ENCODE measurements at places on chromosomes 11 and 22.

DNA sequence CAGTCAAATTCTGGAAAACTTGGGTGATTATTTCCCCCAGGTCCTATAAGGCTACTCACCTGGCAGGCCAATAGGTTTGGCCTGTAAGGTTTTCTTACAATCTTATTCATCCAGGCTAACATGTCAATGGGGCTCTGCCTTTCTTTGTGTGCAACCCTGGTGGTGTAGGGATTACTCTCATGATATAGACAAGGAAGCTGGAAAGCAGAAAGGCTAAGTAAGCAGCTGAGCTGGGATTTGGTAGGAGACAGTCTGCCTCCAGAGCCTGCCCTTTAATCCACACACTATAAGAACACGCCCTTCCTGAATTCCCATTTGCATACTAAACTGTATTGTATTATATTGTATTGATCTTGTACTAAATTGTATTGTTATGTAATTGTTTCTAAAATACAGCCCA is 373.3 kb upstream of the CCDC90B start:
- no peak for DNase-seq

GRCh38 chr11:84594602-84595001 is 1032.5 kb downstream of the DLG2 start:
- DNase-seq = no peak

GRCh38 chr22:23225724-23226496 is 45.6 kb downstream of the BCR start:
- DNase-seq = no peak

DNA sequence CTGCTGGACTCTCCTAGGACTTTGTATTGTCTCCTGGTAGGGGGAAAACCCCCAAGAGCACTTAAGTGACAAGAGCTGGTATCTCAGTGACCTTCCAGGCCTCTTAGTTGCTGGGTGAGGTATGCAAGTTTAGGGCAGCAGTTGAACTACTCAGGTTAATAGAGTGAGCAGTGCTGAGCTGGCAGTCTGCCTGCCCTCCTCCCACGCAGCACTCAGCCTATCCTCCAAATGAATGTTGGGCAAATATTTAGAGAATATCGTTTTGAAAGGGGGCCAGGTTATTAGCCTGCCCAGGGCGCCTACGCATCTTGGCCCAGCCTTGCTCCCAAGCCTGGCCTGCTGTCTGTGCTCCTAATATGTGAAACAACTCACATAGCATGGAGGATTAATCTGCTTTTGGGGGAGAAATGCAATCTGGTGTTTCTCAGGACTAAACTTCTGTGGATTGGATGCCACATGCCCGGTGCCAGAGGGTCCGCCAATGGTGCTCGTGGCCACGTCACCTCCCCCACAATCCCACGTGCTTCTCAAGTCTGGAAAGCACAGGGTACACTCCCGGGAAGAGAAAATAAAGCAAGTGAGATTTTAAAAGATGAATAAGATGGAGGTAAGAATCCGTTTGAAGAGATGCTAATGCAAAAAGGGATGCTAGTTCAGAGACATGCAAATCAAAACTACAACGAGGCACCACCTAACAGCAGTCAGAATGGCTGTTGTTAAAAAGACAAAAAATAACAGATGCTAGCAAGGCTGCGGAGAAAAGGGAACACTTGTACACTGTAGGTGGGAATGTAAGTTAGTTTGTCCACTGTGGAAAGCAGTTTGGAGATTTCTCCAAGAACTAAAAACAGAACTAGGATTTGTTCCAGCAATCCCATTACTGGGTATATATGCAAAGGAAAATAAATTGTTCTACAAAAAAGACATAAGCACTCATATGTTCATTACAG is 67.7 kb downstream of the SPON1 start:
- no peak for DNase-seq

- no peak for DNase-seq
Observed at GRCh38 chr22:47375621-47376321, 613.3 kb downstream of the TBC1D22A start.

DNA sequence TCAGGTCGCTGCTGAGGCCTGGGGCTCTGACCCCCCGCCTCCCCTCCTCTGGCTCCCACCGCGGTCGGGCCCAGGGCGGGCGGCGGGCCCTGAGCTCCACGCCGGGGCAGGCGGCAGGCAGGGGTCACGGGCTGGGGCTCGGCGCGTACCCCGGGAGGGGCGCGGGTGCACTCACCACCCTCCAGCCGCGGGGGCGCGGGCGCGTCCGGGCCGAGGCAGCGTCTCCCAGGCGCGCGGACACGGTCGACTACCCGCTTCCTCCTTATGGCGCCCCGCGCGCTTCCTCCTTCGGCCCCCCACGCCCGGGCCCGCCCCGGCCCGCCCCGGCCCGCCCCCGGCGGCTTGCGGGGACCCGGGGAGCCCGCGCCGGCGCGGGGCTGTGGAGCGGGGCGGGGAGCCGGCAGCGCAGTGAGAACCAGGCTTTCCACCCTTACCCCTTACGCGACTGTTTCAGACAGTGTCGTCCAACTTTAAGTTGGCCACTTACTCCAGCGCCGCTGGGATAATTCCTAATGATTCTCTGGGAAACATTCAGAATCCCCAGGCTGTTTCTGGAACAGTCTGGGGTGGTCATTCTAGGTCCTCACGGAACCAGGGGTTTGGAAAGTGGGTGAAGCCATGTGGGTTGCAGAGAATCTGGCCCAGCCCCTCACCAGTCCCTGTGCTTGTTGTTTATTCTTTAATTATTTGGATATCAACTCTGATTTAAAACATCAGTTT is at the start of gene BID:
TSS of gene BID (minus strand) at position 264 of the 720 bp plus-strand sequence. CDS start 24,353 bp downstream, outside the sequence.
- DNase-seq = no peak

DNA sequence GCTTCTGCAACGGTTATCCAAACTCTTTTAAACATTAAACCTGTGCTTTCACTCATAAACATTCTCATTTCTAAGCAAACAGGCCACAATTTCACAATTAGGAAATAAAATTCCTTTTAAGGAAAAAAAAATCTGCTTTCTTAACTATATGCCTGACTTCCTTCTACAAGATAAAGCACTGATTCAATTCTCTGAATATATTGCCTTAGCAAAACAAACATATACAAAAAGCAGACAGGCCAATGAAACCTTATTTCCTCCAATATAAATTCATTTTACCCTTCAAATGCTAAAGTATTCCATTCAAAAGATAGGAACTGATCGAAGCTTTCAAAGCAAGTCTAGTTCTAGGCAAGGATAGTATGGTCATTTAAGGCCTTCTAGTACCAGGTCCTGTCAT is 76.7 kb downstream of the PHF21A start:
- no peak for DNase-seq

DNA sequence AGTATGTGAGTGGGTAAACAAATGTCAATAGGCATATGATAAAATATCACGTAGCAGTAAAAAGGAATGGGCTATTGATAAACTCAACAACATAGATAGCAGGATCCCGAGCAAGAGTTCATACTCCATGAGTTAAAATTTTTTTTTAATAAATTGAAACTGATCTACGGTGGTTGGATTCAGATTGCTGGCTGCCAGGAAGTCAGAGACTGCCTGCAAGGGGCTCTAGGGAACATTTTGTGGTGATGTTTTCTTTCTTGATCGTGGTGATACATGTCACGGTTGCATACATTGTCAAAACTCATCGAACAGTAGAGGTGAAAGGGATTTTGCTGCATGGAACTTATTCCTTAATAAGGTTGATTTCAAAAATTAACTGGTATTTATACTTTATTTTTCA is 62.6 kb upstream of the WNT7B start:
- DNase-seq = no peak

GRCh38 chr11:132556316-132556715 is 976.0 kb downstream of the OPCML start:
- no peak for DNase-seq

DNA sequence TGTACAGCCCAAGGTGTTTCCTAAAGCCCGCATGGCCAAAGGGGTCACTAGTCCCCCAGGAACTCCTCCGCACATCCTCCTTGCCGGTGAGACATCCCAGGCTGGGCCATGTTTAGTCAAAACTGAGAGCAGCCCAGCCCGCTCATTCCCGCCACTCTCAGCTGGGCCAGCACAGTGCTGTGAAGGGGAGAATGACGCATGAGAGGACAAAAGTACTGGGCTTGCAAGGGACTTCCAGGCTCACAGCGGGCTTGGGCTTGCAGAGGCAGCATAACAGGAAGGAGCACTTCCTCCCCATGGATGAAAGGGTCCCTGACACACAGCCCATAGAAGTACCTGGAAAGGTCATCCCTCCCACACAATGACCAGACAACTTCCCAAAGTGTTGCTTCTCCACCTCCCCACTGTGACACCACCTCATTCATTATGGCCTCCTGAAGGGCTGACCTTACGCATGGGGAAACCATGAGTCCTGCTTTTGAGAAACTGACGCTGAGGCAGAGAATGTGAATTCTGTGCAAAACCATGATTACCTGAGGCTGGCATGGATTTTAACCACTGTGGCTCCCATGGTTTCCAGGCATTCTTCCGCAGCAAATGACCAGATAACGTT is 19.1 kb downstream of the ETS1 start:
- no peak for DNase-seq

Data from GOT3 (cell line).